Hepatocyte (in vitro differentiated cells): ENCODE measurements at places on chromosomes 16 and 17. TPM values are rescaled to one million over a fixed set of nuclear protein-coding genes. Genes with fewer than 3 reads are reported as not detected.

The SHCBP1 gene
- total RNA-seq, result 2.7 and 3.2 TPM in 2 replicates

The SERPINF2 gene
- 127 and 140 TPM in 2 replicates for total RNA-seq

The TBX4 gene
- total RNA-seq, result 15.4 and 36.2 TPM in 2 replicates

The GABARAPL2 gene
- 106 and 143 TPM in 2 replicates for total RNA-seq

The MYO15A gene
- 1.2 and 2.4 TPM in 2 replicates for total RNA-seq

The TGFB1I1 gene
- total RNA-seq, result 14.5 and 15.7 TPM in 2 replicates

The CDH11 gene
- total RNA-seq, result 266 and 289 TPM in 2 replicates
